ENCODE measurements at places on chromosomes 12 and 14.

GRCh38 chr12:124460771-124461170, 106.6 kb downstream of the NCOR2 start:
- DNase-seq: no peak

GRCh38 chr14:35406506-35407305, 2.2 kb upstream of the NFKBIA start:
- no peak for DNase-seq

GRCh38 chr12:130441771-130442760, 104.4 kb downstream of the PIWIL1 start:
- DNase-seq: no peak

DNA sequence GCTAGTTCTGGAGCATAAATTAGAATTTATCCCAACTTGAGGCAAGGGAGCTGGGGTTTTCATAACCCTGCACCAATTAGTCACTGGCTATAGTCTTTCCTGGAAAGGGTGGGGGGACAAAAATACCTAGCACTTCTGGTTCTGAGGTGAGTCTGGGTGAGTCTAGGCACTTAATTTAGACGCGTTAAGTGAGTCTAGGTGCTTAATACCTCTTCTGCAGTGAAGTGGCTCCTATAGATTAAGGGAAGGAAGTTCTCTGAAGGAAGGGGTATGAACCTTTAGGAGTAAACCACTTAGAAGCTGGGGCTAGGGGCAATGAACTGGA, 251.7 kb downstream of the EFCAB11 start:
- DNase-seq: no peak

DNA sequence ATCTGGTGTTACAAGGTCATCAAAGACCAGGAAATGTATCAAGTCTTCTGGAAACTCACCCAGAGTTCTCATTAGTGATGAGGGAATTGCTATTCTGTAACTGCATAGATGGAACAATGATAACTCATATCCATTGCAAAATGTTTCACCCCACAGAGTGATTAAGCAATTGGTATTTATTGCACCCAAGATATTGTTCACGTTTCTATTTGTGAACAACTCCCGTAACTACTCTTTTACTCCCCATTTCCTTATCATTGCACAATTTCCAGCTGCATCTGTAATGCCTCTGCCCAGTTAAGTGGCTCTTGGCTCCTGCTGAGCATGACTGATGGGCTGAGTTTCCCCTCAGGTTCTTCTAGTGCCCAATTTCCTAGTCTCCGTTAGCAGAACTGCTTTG, 108.7 kb upstream of the PRICKLE1 start:
- no peak for DNase-seq

GRCh38 chr12:26055087-26055486, 69.8 kb downstream of the BHLHE41 start:
- no peak for DNase-seq

- no peak for DNase-seq
Observed at GRCh38 chr14:80358112-80358511, 146.8 kb upstream of the DIO2 start.

DNA sequence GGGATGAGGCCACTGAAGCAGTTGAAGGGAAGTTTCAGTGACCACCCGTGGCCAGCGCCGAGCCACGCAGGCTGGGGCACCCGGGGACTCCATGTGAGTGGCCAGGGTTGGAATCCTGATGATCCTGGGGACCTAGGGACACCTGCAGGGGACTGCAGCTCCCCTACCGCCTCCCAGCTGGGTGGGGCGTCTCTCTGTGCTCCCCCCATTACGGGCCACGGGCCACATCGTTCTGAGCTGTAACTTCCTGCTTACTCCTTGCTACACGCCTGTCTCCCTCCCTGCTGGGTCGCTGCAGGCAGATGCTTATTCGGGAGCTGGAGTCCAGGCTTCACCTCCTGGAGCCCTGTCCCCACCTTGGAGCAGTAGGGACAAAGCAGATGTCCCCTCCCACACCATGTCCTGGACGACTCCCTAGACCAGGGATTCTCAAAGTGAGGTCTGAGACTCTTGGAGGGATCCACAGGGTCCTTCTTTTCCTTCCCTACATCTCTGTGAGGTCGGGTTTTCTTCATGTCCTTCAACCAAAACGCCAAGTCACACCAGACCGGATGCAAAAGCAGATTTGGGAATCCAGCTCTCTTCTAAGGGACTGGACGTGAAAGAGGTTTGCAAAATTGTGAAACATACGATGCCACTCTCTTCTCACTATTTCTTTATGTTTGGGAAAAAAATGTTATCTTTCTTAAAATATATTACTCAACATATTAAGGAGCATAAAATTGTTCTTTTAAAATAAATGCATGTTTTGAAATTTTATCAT, 85.9 kb upstream of the NCOR2 start:
- no peak for DNase-seq

DNA sequence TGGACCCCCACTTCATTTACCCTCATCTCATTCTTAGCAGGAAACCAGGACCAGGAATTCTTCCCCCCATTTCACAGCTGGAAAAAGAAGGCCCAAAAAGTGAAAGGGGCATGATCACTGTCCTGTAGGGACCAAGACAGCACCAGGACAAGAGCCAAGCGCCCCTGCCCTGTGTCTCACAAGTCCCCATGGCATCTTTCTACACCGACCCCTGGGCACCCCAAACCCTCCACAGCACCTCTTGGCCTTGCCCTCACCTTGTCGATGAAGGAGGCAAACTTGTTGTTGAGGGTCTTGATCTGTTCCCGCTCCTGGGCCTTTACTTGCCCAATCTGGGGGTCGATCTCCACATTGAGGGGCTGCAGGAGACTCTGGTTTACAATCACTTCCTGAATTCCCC, 710 bp downstream of the KRT76 start:
- no peak for DNase-seq

GRCh38 chr12:54882079-54882478, 27.8 kb downstream of the MUCL1 start:
- no peak for DNase-seq

GRCh38 chr12:128138125-128138524, 128.8 kb upstream of the TMEM132C start:
- DNase-seq: no peak

GRCh38 chr12:11672256-11673191, 23.1 kb downstream of the ETV6 start:
- no peak for DNase-seq

DNA sequence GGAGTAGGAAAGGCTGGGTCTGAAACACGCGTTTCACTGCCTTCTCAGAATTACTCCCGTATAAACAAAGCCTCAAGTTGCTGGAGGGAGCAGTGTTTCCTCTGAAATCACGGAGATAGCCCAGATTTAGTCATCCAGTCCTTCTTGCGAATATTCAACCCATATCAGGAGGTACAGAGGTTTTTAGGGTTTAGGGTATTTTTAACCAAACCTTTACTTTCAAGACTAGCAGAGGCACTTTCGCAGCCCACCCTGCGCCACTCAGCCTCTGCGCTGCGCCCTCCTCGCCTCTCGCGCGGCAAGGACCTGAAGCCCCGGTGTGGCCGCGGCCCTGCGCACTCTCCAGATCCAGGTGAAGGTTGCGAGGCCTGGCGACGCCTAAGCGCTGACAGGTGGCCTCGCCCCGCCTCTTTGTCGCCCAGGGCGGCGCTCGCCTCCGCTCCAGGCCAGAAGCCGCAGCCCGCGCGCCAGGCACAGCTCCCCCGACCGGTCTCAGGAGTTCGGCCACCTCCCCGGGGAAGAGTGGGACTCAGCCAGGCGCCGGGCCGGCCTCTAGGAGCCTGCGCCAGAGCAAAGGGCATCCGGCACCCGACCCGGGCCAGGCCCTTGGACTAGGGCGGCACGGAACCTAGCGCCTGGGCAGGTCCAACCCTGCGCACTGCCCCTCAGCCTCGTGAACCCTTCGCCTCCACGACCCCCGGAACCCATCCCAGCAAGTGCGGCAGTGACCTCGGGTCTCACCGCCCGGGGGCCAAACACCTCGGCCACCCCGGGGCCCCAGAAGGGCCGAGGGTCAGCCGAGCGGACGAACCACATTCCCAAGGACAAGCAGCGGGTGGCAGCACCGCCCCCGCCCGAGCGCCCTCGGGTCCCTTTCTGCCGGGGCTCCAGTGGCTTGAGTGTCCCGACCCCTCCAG, 1.8 kb upstream of the SAMD4A start:
- peak; percentile 68 for DNase-seq

- no peak for DNase-seq
Observed at GRCh38 chr12:131829356-131829747, 1.2 kb downstream of the MMP17 start.

GRCh38 chr14:29687071-29687765, 240.4 kb downstream of the PRKD1 start:
- no peak for DNase-seq

- DNase-seq: no peak
Observed at GRCh38 chr14:102507081-102507856, 2.3 kb downstream of the ANKRD9 start.

GRCh38 chr14:36097356-36097755, 79.2 kb downstream of the PTCSC3 start:
- DNase-seq: no peak

GRCh38 chr14:105218611-105219010, 29.7 kb upstream of the BTBD6 start:
- no peak for DNase-seq

DNA sequence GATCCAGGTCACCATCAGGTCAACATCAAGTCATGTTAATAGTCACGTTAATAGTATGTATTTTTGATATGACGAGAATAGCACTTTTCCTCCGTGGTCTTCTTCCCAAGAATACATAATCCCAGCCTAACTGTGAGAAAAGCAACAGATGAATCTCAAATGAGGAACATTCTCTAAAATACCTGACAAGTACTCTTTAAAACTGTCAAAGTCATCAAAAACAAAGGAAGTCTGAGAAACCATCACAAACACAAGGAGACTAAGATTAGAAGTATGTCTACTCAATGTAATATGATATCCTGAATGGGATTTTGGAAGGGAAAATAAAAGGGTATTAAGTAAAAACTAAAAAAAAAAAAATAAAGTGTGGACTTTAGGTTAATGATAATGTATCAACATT, 36.8 kb upstream of the GLIPR1 start:
- no peak for DNase-seq

DNA sequence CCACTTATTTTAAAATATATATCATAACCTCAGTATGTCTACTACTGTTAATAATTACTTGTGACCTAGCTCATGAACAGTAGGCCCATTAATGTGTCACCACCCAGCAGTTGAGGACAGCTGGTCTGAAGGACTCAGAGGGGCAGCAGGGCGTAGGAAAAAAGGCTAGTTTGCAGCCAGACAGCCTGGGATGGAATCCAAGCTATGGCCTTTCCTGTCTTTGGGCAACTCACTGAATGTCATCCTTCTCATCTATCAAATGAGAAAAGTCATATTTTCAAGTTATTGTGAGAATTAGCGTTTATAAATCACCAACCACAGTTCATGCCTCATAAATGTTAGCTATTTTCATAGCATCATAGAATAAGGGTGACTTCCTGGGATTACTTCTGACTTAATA, 12.3 kb downstream of the DENND5B start:
- DNase-seq: no peak

DNA sequence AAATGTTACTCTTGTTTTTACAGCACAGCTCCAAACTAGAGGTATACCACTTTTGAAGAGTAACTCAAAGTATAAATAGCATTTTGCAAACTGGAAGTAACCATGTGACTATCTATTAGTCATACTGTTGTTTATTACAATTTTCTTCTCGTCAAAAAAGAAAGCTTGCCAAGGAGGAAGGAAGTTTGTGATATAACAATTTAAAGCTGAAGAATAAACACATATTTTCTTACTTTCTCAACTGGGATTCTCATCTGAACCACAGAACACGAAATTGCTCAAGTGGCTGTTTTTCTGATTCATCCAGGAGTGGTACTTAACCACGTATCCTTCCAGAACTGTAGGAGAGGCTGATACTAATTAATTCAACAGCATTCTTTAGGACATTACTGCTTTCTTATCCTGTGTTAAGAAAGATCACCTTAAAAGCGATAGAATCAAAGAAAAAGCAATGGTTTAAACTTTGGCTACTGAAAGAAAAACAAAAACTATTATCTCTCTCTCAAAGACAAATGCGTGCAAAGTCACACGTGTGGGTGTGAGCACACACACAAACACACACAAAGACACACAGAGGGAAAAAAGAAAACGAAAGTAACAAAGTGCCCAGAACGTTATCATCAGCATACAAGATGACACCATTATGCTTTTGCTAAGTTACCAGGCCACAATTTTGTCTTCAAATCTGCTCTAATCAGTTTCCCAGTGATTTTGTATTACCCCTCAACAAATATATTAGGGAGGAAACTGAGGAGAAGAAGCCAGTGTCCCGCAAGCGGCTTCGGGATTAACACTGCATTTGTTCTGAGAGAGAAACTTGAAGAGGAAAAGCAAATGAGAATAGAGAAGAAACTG, at the start of gene CLEC2B:
CLEC2B (minus strand) TSS at position 48 of the 855 bp plus-strand sequence.
- DNase-seq: peak; percentile 17

GRCh38 chr14:68658943-68659931, 133.6 kb downstream of the ZFP36L1 start:
- DNase-seq: no peak

DNA sequence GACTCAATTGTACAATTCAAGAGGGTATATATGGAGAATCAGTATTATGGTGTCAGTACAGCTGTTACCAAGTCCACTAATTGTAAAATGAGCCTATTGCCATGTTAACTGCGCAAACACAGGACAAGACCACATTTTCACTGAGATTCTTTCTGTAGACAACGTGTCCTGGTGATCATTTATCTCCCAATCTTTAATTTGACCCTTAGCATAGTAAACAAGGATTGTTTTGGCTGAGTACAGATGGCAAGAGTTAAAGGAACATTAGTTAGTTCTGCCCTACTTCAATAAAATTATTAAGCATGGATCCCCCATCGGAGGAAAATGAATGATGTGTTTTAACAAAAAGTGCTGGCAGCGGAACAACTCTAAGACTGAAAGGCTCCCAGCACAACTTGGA, 36.1 kb downstream of the SLC15A5 start:
- DNase-seq: no peak

DNA sequence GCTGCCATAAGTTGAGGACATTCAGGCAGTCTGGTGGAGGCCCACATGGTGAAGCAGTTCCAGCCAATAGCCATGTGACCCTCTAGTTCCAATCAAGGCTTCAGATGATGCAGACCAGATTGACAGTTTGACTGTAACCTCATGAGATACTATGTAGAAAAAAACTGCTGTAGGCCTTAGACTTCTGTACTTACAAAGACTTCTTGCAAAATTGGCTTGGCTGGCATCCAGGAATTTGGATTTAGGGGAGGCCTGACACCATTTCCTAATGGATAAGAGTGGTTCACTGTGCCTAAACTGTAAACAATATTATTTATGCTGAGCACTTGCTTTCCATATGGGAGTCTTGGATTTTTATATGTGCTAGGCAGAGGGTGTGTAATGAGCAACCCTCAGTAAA, 76.4 kb downstream of the RGS6 start:
- no peak for DNase-seq

- DNase-seq: peak; percentile 62
Observed at GRCh38 chr14:69612014-69612782, 802 bp downstream of the SUSD6 start.

GRCh38 chr12:132423251-132423819, 66.6 kb upstream of the FBRSL1 start:
- no peak for DNase-seq
